ENCODE measurements at places on chromosomes 1 and 21. TPM values are rescaled to one million over a fixed set of nuclear protein-coding genes. Genes with fewer than 3 reads are reported as not detected.

- DNase-seq: peak; percentile 82
Observed at GRCh38 chr1:110634455-110635311, 28.5 kb upstream of the KCNA2 start.

- DNase-seq: peak; percentile 6
Observed at GRCh38 chr1:110916669-110917306, 43.8 kb downstream of the CD53 start.

The CTTNBP2NL gene
- total RNA-seq: 61.4 TPM

GRCh38 chr1:63951059-63951946 lies 177.5 kb downstream of the ROR1 start:
- no peak for DNase-seq

The PLA2G2A gene
- 2,765 TPM for total RNA-seq

DNA sequence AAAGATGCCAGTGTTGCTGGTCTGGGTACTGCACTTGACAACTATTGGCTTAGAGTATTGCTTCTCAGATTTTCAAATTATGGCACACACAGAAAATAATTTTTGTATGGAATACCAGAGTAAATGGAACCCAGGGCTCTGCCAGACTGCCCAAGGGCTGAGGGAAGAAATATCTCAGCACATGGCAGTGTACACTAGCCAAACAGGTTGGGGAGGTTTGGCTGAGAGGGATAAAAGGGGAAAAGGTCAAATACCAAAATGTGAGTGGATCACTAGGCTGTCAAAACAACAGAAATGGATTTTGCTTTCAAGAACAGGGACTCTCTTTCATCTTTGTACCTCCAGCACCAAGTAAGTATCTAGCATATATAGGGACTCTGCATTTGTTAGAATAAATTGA lies 3.0 kb upstream of the RGS8 start:
- DNase-seq: no peak

GRCh38 chr1:165287781-165288180 lies 68.7 kb downstream of the LMX1A start:
- peak; percentile 32 for DNase-seq

DNA sequence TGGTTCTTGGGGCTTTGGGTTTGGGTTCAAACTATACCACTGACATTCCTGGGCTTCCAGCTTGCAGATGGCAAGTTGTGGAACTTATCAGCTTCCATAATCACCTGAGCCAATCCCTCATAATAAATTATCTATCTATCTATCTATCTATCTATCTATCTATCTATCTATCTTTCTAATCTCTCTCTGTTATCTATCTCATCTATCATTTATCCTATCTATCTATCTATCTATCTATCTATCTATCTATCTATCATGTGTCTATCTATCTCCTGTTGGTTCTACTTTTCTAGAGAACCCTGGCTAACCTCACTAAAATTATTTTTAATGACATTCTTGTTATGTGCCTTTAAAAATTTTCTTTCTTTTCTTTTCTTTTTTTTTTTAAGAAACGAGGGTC lies 35.8 kb upstream of the AKT3 start:
- no peak for DNase-seq

DNA sequence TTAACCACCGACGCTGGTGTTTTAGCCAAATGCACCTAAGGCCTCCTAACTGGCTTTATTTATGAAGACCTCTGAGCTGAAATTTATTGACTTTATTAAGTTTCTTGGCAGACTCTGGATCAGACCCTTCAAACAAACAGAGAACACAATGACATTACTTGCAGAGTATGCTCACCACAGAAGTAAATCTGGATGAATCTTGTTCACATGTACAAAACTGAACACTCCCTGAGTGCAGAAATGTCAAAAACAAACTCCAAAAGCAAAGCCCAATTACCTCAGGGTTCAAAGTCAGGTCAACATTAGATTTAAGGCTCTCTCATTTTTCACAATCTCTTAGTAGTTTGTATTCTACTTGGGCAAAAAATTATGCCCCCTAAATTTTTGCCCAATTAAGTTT lies 218.6 kb downstream of the SLC45A1 start:
- DNase-seq: no peak

DNA sequence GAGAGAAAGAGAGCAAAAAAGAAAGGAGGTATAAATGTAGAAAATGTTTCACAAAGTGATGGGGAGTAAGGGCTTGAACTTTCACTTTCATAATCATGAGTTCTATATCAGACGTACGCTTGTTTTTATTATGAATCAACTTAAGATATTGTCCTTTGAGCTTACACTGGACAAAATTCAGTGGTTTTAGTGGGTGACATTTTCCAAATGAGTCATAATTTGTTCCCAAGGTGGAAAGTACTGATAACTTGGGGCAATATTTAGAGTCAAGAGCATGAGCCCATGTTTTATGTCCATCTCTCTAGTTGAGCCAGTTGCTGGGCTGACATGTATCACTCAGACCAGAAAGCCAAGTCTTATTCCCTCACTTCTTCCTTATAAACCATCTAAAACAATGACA lies 161.6 kb downstream of the CHRM3 start:
- no peak for DNase-seq

The TACSTD2 gene
- total RNA-seq: 0.65 TPM

Measured in mucosa of descending colon (tissue), 3 donors.